ENCODE measurements at places on chromosomes 7 and 10.

- DNase-seq, result no peak
These were observed 34.0 kb downstream of the PRSS2 start for GRCh38 chr7:142804728-142805207.

DNA sequence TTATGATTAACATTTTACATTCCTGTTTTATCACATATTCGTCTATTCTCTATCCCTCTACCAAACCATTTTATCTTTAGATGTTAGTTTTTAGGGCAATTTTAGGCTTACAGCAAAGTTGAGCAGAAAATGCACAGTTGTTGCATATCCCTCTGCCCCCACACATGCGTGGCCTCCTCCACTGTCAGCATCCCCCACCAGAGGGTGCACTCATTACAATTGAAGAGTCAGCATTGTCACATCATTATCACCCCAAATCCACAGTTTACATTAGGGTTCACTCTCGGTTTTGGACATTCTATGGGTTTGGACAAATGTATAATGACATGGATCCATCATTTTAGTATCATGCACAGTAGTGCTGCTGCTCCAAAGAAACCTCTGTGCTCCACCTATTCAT is 86.4 kb downstream of the WDR37 start:
- no peak for DNase-seq

- no peak for DNase-seq
These were observed 129.4 kb upstream of the LSM8 start for GRCh38 chr7:118054529-118054928.

DNA sequence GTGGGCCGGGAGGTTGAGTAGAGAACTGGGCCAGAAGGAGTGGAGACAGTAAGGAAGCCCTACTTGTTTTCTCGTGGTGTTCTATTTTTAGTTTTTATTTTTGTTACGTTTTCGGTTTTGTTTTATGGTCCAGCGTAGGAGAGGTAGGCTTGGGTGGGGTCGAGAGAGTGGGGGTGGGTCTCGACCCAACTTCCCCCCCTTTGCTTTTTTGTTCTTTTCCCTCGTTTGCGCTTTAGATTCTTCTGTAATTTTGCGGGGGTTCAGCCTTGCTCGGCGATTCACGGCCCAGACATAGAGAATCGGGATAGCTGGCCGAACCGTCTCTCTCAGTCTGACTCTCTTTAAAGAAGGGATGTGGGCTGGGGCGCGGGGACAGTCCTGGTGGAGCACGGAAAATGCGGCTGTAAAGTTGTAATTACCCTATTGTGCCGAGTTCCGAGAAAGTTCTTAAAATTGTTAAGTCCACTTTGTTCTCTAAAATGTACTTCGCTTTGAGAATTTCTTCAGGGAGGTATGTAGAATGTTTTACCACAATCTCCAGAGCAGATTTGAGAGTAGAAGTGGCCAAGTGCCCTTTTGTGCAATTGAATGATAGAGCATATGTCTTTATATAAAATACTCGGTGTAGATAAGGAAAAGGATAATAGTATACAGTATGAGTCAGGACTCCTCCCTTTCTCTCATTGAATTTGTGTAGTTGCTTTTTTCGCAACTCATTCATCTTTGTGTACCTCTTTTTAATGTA is 816 bp downstream of the DMTF1 start:
- peak; percentile 17 for DNase-seq

GRCh38 chr7:151472644-151473380 is 32.9 kb upstream of the CRYGN start:
- no peak for DNase-seq

GRCh38 chr7:95335093-95335492 is 10.8 kb upstream of the PON1 start:
- DNase-seq, result no peak

GRCh38 chr10:83603708-83604107 is 535.6 kb upstream of the GHITM start:
- DNase-seq, result no peak

DNA sequence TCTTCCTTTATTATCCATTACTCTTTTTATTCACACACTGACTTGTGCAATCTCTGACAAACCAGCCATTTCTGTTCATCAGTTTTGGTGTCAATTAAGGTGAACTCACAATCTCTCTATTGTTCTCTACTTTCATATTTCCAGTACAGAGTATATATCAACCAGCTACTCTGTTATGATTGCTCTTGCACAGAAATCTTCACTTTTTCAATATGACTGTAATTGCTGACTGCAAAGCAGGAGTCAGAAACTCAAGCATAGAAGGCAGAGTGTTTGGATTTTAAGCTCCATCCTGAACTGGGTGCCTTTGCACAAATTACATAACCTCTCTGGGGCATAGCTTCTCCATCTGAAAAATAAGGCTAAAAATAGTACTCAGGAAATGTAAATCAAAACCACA is 1042.0 kb downstream of the GRM8 start:
- no peak for DNase-seq

- peak; percentile 27 for DNase-seq
These were observed 40.1 kb downstream of the KCNH2 start for GRCh38 chr7:150937848-150938561.

DNA sequence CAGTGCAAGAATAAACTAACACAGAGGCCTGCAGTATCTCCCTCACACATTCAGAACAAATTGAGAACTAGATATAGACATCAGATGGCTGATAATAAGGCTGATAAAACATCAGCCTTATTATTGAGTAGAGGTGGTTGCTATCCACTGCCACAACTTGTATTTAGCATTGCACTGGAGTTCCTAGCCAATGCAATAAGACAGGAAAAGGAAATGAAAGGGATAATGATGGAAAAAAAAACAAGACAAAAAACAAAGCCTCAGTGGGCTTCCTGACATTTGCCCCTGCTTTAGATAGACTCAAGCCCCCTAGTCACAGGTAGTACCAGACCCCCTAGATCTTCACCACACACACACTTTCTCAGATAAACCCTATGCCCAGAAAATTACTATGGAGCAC is 33.2 kb upstream of the ELN start:
- no peak for DNase-seq

GRCh38 chr10:52541006-52541473 is 227.0 kb downstream of the DKK1 start:
- DNase-seq, result no peak

GRCh38 chr10:68139448-68140272 is 30.4 kb downstream of the MYPN start:
- DNase-seq, result no peak

DNA sequence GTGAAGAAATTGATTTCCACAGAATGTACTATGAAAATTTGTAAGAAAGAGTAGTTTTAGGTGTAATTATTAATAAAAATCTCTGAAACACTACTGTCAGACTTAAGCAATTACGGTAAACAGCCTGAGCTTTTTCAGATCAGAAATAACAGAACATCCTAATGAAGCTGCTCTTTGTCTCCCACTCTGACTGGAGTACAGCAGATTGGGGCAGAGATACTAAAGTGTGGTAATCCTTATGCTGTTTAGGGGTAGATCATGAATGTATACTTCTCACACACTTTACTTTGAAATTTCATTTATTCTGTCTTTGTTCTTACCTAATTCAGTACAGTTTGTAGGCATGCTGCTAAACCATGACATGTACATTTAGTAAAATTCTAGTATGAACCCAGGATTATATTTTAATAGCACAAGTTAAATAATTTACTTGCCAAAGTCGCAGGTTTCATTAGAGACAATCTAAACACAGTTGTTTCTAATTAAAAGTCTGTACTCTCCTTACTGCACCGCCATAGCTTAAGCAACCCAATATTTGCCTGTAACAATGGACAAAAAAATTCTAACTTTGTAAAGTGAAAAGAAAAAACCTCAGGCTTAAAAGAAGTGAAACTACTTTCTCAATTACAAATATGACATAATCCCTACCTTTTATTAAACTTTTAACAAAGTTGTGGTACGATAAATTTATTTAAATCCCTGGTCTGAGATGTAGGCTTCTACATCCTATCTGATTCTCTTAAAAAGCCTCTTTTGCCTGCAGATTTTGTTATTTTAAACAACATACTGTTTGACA is 88.8 kb downstream of the KMT2E start:
- DNase-seq, result no peak

DNA sequence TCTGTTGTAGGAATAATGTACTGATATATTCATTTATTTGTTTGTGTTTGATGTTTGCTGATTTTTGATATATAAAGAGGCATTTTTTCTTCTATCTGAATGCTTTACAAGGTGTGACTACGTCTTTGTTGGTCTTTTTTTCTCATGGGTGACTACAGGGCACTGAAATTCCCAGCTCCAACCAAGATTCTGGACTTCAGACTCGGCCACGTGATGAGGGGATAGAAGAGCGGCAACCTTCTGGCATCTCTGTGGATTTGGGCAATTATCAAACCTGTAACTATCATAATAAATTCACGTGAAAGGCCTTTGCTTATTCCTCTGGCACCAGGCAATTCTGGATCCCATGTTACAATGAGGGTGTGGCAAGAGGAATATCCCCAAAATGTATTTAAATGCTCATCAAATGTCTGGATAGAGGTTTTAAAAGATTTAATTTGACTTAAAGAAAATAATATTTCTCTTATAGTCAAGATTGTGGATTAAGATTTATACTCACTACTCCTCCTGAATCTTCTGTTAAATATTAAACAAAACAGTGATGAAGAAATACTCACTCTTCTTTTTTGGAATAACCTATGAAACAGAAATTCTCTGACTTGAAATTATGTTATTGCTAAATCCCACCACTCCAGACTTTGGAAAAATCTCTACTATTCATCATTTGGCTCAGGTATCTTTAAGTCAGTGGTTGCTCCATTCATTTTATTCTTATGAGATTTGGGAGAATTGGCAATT is 276.3 kb downstream of the GPR37 start:
- no peak for DNase-seq

GRCh38 chr7:32167256-32167655 is 97.0 kb upstream of the PDE1C start:
- DNase-seq, result no peak

DNA sequence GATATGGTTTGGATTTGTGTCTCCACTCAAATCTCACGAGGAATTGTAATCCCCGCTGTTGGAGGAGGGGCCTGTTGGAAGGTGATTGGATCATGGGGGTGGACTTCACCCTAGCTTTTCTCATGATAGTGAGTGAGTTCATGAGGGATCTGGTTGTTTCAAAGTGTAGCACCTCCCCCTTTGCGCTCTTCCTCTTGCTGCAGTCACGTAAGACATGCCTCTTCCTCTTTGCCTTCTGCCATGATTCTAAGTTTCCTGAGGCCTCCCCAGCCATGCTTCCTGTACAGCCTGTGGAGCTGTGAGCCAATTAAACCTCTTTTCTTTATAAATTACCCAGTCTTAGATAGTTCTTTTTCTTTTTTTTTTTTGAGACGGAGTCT is 17.1 kb downstream of the CDNF start:
- no peak for DNase-seq

GRCh38 chr10:51672039-51672535 is 27.3 kb downstream of the CSTF2T start:
- no peak for DNase-seq
